ENCODE measurements at places on chromosomes 11 and 22. TPM values are rescaled to one million over a fixed set of nuclear protein-coding genes. Genes with fewer than 3 reads are reported as not detected.

DNA sequence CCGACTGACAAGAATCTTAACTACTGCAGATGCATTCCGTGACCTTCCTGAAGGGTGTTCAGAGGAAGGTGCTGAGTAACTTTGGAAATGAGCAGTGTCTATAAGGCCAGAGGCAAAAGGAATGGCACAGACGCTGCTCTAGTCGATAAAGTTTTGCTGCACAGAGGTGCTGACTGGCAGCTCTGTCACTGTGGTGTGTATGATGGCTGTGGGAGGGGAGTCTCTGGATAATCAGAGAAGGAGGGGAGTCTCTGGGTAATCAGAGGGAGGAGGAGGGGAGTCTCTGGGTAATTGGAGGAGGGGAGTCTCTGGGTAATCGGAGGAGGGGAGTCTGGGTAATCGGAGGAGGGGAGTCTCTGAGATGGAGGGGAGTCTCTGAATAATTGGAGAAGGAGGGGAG is 18.4 kb downstream of the PTDSS2 start:
- H3K4me1 ChIP-seq, result no peaks in the 10 kb centered on the region
- no peaks in the 10 kb centered on the region for H3K27me3 ChIP-seq
- H3K27ac ChIP-seq, result no peak overlapping the region

DNA sequence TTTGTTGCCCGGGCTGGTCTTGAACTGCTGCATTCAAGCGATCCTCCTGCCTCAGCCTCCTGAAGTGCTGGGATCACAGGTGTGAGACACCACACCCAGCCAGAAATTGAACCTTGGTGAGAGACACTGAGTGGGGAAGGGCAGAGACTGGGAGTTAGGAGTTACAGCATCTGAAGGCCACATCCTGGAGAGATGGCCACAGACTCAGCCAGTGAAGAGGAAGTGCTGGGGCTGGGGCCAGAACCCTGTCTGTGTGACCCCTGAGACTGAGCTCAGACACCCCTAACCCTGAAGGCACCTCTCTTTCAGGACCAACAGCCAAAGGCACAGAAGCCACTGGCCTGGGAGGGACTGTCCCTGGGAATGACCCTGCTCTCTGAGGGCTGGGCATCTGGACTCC is 33.8 kb downstream of the TXN2 start:
- H3K36me3 ChIP-seq, result no peaks in the 10 kb centered on the region
- no peaks in the 10 kb centered on the region for H3K27me3 ChIP-seq
- no peak for DNase-seq
- H3K4me1 ChIP-seq, result peaks cover 12% of the 10 kb centered on the region

DNA sequence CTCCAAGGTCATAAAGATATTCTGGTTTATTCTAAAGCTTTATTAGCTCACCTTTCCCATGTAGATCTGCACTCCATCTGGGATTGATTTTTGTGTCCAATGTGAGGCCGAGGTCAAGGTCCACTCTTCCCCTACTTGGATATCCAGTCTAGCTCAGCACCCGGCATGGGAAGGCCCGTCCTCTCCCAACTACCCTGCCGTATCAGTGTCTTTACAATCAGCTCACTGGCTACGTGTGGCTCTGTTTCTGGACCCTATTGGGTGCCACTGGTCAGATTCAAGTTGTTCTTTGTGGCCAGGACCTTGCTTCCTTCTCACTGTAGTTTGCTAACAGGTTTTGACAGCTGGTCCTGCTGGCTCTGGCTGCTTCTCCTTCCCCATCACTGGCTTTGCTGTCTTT is 30.9 kb downstream of the KCNQ1OT1 start:
- no peak overlapping the region for H3K4me3 ChIP-seq
- no peak overlapping the region for H3K27ac ChIP-seq
- H3K27me3 ChIP-seq, result no peaks in the 10 kb centered on the region
- peaks cover 8% of the 10 kb centered on the region for H3K36me3 ChIP-seq
- DNase-seq, result no peak
- no peaks in the 10 kb centered on the region for H3K4me1 ChIP-seq

GRCh38 chr11:2892215-2892966 is 6.8 kb upstream of the CDKN1C start:
- peak overlapping the region; percentile 48 for H3K4me3 ChIP-seq
- peaks cover 5% of the 10 kb centered on the region for H3K4me1 ChIP-seq
- no peaks in the 10 kb centered on the region for H3K27me3 ChIP-seq

DNA sequence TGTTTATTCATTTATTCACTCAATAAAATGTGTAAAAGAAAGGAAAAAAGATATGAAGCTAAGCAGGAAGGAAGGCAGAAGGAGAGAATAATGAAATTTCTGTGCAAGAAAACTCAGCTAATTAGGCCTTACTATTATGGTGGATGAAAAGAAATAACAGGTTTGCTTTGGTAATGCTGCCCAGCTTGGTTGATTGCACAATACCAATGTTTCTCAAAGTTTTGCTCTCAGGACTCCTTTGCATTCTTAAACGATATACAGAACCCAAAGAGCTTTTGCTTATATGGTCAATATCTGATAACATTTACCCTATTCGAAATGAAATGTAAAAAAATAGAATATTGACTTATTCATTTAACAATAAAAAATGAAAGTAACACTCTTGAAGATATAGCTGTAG is 7.3 kb upstream of the CTSC start:
- peaks cover 25% of the 10 kb centered on the region for H3K4me1 ChIP-seq
- H3K27ac ChIP-seq, result peak overlapping the region; percentile 51
- H3K36me3 ChIP-seq, result no peaks in the 10 kb centered on the region
- no peak overlapping the region for H3K4me3 ChIP-seq

DNA sequence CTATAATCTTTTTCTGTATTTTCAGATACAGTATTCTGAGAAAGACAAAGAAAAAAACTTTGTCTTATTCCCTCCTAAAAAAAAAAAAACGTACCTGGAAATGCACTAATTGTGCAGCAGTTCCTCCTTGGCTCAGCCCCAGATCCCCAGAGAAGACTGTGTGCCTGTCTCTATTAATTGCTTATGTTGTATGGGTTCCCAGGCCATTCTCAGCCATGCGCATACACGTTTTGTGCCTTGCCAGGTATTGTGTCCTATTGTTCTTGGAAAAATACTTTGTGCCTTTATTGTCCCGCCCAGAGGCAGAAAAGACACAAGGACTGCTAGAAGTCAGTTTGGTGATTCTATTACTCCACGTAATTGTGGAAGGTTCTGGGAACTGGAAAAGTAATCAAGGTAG is 91.2 kb downstream of the PIWIL4 start:
- H3K36me3 ChIP-seq, result no peaks in the 10 kb centered on the region
- no peak overlapping the region for H3K27ac ChIP-seq
- DNase-seq, result no peak
- no peaks in the 10 kb centered on the region for H3K27me3 ChIP-seq
- H3K4me1 ChIP-seq, result no peaks in the 10 kb centered on the region

DNA sequence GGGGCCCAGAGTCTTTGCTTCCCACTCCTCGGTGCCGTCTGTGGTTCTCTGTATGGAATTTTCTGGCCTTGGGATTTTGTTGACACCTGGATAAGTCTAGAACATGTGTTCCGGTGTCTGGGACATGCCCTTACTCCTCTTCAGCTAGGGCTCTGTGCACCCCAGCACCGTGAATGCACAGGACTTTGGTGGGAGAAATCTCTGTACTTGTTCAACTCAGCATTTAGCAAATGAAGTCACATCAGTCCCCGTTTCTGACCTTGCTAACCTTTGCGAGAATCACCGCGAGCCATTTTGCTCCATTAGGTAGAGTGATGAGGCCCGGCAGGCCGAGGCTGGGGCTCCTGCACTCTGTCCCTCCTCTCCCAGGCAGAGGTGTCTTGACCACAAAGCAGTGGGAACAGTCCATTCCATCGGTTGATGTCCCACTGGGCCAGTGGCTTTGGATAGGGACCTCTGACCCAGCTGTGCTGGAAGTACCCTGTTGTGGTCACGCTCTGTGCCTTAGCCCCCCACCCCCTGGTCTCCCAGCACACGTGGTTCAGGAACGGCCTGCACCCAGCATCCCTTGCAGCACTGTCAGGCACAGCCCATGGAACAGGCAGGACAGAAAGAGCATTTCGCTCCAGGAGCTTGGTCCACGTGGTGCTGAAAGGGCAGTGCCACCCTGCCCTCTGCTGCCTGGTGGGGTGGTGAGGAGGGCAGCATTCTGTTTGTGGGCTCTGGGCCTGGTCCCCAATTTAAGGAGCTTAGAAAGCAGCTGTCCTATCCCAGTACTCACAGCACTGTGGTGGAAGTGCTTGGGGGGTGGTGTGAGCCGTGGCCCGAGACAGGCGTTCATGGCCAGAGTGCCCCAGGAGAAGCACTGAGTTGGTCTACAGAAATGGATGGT is 73.4 kb downstream of the MED15 start:
- peaks cover 9% of the 10 kb centered on the region for H3K4me1 ChIP-seq
- DNase-seq, result no peak
- H3K27ac ChIP-seq, result peak overlapping the region; percentile 35
- no peak overlapping the region for H3K4me3 ChIP-seq

DNA sequence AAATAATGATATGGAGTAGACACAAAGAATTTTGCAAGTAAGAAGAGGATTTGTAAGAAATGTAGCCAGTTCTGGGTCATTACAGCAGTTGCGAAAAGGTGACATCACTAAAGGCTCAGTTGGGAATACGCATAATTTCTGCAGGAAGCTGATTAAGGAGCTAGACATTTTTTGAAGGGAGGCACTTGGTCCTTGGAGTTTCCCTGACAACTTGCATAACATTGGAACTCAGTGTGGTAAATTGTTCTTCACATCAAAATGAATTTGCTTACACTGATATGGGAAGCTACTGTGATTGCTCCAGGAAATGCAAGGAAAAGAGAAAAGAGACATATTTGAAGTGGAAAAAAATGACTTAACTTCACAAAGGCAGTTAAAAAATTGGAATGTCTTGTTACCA is 626.1 kb downstream of the NELL1 start:
- H3K4me1 ChIP-seq, result no peaks in the 10 kb centered on the region
- no peaks in the 10 kb centered on the region for H3K36me3 ChIP-seq
- no peak for DNase-seq
- H3K27ac ChIP-seq, result no peak overlapping the region
- H3K4me3 ChIP-seq, result no peak overlapping the region

GRCh38 chr11:73946798-73947458 is 3.9 kb upstream of the DNAJB13 start:
- no peak overlapping the region for H3K27ac ChIP-seq
- H3K36me3 ChIP-seq, result no peaks in the 10 kb centered on the region
- H3K4me1 ChIP-seq, result peaks cover 6% of the 10 kb centered on the region
- no peaks in the 10 kb centered on the region for H3K27me3 ChIP-seq
- no peak for DNase-seq

DNA sequence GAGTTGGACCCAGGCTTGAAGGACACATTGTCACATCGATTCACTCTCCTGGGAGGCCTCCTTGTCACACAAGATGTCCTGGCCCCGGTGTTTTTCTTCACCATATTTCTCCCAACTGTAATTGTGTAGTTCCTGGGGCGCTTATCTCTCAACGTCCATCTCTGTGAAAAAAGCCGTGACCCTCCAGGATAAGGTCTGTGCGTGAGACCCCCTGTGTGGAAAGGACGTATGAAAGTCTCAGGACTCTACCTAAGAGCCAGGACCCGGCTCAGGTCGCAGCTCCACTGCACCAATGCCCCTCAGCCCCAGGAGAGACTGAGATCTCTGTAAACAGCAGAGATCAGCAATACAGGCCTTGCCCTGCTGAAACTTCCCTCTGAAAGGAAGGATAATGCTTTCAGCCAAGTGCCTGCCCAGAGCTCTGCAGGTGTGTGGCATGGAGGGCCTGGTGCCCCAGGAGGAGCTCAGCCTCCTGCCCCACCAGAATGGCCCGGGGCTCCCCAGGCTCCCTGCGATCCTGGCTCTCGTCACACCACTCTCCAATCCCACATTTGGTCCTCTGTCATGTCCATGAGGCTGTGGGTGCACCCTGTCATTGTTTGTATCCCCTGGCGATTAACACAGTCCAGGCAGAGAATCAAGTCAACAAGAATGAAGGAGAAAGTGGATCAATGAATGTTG is 119.2 kb upstream of the TMEM45B start:
- H3K27ac ChIP-seq, result no peak overlapping the region
- H3K4me1 ChIP-seq, result no peaks in the 10 kb centered on the region
- H3K4me3 ChIP-seq, result no peak overlapping the region
- H3K36me3 ChIP-seq, result no peaks in the 10 kb centered on the region
- peaks cover 57% of the 10 kb centered on the region for H3K27me3 ChIP-seq

DNA sequence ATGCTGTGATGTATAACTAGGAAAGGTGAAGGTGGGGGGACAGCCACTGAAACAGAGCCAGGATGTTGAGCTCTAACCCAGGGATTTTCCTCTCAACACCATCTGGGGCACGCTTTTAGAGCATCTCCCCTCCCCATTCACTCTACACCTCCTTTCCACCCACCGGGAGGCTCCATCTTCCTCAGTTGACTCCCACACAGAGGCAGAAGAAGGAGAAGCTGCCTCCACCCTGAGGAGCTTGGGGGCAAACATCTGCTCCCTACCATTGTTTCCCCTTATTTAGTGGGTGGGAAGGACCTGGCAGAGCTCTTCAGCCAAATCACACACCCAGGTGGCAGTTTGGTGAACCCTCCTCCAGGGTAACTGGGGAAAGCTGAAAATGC is 50.0 kb upstream of the ADA2 start:
- H3K36me3 ChIP-seq, result no peaks in the 10 kb centered on the region
- no peak for DNase-seq
- no peaks in the 10 kb centered on the region for H3K4me1 ChIP-seq
- H3K27me3 ChIP-seq, result no peaks in the 10 kb centered on the region

DNA sequence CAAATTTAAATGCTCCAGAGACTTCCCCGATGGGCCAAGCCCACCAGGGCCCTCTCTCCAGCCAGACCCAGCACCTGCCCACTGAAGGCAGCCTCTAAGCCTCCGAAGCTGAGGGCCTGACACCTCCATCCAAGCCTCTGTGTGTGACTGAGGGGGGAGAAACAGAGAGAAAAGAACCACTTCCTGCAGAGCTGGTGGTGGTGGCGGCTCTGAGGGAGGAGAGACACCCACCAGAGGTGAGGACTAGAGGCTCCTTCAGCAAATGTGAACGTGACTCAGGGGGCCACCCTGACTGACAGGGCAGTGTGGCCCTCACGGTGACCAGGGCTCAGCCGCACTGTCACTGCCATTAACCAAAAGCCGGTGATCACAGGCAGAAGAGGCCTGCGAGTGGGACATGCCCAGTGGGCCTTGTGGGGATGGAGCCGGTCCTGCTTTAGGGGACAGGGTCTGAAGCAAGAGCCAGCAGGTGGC is 31.0 kb upstream of the CD5 start:
- no peak overlapping the region for H3K4me3 ChIP-seq
- peaks cover 6% of the 10 kb centered on the region for H3K4me1 ChIP-seq

- no peak overlapping the region for H3K27ac ChIP-seq
- no peak for DNase-seq
- no peaks in the 10 kb centered on the region for H3K4me1 ChIP-seq
- H3K4me3 ChIP-seq, result no peak overlapping the region
- peaks cover 6% of the 10 kb centered on the region for H3K36me3 ChIP-seq
- H3K27me3 ChIP-seq, result no peaks in the 10 kb centered on the region
Observed at GRCh38 chr11:130806746-130807145, 109.5 kb downstream of the SNX19 start.

- no peak overlapping the region for H3K27ac ChIP-seq
- H3K4me3 ChIP-seq, result no peak overlapping the region
- H3K36me3 ChIP-seq, result no peaks in the 10 kb centered on the region
Observed at GRCh38 chr22:33180356-33180755, 122.2 kb upstream of the SYN3 start.

GRCh38 chr11:44470854-44471253 is 94.6 kb upstream of the CD82 start:
- no peaks in the 10 kb centered on the region for H3K36me3 ChIP-seq
- peaks cover 53% of the 10 kb centered on the region for H3K27me3 ChIP-seq
- no peak for DNase-seq

Gene TMEM121B
- 0.07 TPM for total RNA-seq

Gene C11orf87
- total RNA-seq, result not detected

Gene PDE2A
- total RNA-seq, result 1.9 TPM

Gene IFITM10
- total RNA-seq, result 1.9 TPM

Gene RAB39A
- total RNA-seq, result not detected

Gene NUCB2
- total RNA-seq, result 89.4 TPM

Gene PGA3
- not detected for total RNA-seq

Gene GRIA4
- total RNA-seq, result not detected

Gene OR52I2
- total RNA-seq, result not detected

Gene SERHL2
- not detected for total RNA-seq

Measured in MCF 10A (cell line).